ENCODE measurements at places on chromosomes 3 and 15.
A peak's percentile ranks its signal among the peaks of the same experiment; 100 is the strongest.

DNA sequence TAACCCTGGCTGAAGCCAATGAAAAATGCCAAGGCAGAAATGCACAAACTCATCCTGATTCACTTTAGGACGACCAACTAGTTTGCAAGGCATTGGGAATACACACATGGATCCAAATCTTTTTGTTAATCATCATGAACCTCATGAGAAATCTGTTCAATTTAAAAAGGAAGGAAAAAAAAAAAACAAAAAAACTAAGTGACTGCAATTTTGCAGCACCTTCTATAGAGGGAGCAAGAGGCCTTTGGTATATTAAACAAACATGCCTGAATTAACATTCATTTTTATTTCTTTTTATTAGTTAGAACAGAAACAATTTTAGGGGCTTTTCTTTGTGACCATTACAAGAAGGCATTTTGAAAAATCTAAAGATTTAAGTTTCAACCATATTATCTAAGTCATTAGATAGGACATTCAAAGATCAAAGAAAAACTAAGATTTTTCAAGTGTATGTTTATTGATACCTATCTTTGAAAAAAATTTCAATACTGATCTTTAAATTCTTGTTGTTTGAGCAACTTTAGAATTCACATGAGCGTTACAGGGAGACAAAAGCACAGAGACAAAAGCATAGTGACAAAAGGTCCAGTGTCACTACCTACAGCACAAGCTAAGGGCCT is 182.4 kb downstream of the CBLB start:
- no peak for DNase-seq

- no peak for DNase-seq
Observed at GRCh38 chr3:1092061-1092460, 763 bp upstream of the CNTN6 start.

GRCh38 chr3:54433846-54434245 is 311.5 kb downstream of the CACNA2D3 start:
- peak; percentile 69 for DNase-seq

- DNase-seq = no peak
Observed at GRCh38 chr3:118531816-118532215, 502.8 kb downstream of the IGSF11 start.

DNA sequence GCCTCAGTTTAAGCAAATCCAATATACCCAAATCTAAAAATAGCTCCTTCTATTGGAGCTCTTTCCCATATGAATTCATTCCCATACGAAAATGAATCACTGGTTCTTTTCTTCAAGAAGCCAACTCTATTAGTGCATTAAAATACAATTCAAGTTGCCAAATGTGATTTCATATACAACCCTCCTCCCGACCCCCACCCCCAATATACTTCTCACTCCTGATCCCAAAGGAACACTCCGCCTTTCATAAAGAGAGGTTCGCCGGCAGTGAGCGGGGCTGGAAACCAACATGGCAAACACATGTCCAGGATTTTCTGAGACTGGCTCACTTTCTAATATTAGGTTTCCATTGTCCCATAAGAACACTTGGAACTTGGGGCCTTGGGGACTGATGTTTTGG is 48.5 kb downstream of the MAGEF1 start:
- DNase-seq = no peak

- no peak for DNase-seq
Observed at GRCh38 chr3:53525765-53526703, 31.6 kb downstream of the CACNA1D start.

DNA sequence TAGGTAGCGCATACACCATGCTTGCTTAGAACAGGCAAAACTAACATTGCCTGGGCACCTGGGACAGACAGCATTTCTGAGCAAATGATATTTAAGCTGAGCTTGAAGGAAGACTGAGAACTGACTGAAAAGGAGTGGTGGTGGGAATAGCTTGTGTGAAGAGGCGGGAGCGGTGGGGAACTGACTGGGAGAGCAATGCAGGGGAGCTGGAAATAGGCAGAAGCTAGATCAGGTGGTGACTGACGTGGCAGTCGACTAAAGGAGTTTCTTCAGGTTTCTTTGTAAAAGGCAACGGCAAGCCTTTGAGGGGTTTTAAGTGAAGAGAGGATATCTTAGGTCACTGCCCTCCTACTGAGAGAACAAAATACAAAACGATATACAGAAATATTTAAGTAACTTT is 61.8 kb downstream of the NEO1 start:
- no peak for DNase-seq

GRCh38 chr3:103406320-103406850 is 971.6 kb downstream of the ZPLD1 start:
- no peak for DNase-seq

DNA sequence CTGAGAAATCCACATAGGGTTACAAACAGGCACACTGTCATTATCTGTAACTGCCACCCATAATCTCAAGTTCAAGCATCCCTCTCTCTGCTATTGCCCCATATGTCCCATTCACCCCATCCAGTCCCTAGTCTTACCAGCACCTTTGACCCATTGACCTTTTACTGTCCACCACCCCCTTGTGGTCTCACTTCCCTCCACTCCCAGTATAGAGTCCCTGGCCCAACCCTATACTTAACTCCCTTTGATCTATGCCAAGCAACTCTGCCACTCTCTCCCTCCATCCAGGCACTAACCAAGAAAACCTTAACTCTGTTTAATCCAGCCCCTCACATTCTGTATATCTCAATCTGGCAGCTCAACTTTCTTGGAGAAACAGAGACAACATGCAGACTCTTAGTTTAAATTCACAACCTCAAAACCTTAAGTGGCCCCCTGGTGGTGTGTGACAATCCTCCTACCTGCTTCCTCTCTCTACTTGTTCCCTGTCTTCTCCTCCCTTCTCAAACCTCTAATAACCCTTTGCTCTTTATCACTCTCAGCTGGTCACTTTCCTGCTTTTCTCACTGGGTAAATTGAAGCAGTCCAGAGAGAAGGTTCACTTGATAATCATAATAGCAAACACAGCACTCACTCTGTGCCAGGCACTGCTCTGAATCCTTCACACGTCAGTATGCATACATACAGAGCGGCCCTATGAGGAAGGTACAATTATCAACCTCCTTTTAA is 162.7 kb downstream of the STT3B start:
- no peak for DNase-seq

DNA sequence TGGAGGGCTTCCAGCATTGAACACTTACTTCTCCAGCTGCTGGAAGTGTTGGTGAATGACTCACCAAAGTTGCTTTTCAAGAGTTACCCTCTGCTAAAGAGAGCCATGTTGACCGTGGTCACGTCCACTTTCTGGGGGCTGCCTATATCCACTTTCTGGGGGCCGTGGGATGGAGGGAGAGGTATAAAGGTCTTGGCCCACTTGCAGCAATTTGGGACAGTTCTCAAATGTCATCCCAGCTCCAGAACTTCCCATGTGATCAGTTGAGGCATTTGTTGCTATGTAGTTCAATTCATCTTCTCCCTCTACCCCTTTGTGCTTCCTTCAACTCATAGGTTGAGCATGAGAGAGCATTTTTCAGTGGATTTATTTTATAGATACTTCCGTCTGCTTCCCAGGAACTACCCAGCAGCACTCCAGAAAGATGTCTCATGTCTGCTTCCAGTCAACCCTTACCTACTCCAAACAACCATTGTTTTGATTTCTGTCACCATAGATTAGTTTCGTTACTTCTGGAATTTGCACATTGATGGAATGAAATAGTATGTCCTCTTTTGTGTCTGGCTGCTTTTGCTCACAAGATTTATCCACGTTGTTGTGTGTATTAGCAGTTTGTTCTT is 130.6 kb downstream of the TCF12 start:
- no peak for DNase-seq

- no peak for DNase-seq
Observed at GRCh38 chr3:71008350-71008935, 575.1 kb downstream of the FOXP1 start.

DNA sequence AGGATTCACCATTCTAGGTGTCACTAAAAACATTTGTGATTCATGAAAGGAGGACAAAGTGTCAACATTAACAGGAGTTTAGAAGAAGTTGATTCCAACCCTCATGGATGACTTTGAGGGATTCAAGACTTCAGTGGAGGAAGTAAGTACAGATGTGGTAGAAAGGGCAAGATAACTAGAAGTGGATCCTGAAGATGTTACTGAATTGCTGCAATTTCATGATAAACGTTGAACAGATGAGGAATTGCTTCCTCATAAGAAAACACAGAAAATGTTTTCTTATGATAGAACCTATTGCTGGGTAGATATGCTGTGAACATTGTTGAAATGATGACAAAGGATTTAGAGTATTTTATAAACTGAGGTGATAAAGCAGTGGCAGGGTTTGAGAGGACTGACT is 23.5 kb upstream of the ATP2C1 start:
- no peak for DNase-seq

DNA sequence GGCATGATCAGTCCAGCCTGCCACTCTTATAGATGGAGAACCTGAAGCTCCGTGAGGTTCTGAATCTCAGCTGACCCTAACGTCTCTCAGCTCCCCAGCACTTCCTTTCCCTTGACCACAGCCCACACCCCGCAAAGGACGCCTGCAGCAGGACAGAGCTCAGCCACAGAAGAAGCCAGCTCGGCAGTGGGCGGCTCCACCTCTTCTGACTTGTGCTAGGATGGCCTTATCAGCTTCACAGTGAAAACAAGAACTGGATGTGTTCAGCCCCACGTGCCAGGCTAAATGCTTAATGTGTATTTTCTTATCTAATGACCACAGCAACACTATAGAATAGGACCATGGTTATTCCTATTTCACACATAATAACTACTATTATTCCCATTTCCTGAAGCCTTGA is 127.6 kb downstream of the ARNT2 start:
- DNase-seq = no peak

- DNase-seq = no peak
Observed at GRCh38 chr3:66110840-66111239, 72.1 kb upstream of the MAGI1 start.

DNA sequence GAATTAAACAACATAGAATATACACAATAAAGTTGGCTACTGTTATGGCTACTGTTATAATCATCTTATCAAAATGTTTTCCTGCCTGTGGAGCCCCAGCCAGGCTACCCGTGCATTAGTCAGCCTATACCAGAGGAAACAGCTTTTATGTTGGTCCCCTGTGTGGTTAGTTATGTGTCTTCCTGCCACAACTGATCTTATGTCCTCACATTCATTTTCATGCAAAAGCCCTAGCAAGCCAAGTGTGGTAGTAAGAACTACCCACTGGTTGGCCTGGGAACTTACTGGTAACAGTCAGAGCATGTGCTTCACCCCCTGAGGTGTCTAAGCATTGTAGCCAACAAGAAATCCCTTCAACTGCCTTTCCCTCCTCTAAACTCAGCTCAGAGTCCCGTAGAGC is 21.8 kb downstream of the MGLL start:
- no peak for DNase-seq

- DNase-seq = no peak
Observed at GRCh38 chr15:65201918-65202317, 9.4 kb downstream of the CILP start.

DNA sequence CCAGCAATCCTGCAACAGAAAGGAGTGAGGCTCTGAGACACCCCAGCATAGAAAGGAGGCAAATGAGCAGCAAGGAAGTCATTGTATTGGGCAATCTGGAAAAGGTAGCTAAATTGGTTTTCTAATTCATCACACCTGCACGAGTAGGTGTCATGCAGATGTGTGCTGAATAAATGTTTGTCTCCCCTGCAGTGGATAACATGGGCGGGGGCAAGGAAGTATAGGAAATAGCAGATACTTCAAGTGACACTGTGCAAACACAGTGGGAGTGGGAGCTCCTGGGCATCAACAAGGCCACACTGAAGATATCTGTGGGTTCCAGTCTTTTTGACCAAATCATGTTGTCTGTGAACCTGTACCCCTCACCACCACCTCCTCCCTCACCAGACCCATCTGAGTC is 14.4 kb upstream of the HTR3E start:
- no peak for DNase-seq

GRCh38 chr3:114176487-114176886 is 2.4 kb downstream of the DRD3 start:
- no peak for DNase-seq

GRCh38 chr3:21216598-21216997 is 534.4 kb downstream of the ZNF385D start:
- DNase-seq = no peak

DNA sequence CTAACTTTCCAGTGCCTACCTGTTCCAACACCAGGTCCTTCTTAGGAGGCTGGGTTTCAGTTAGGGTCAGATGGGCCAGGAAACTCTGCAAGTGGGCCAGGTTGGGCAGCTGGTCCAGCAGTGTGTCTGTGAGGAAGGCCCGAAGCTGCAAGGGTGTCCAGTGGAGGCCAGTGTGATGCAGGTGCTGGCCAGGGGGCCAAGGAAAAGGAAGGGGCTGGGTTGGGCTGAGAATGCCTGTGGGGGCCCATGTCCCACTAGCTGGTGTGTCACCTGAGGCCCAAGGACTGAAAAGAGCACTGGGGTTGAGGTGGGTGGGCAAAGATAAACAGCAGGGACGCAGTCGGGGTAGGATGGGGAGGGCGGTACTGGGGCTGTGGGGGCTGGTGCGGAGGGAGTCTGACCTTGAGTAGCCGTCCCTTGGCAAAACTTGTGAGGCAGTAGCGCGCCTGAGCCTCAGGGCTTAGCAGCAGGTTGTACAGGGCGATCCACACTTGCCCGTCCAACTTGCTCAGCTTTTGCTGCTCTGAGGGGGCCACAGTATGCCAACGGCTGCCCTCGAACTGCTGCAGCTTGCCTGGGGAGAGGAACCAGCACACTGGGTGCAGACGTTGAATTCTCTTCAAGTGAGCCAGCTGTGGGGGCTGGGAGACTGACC is 1.5 kb upstream of the RASSF1 start:
- no peak for DNase-seq

DNA sequence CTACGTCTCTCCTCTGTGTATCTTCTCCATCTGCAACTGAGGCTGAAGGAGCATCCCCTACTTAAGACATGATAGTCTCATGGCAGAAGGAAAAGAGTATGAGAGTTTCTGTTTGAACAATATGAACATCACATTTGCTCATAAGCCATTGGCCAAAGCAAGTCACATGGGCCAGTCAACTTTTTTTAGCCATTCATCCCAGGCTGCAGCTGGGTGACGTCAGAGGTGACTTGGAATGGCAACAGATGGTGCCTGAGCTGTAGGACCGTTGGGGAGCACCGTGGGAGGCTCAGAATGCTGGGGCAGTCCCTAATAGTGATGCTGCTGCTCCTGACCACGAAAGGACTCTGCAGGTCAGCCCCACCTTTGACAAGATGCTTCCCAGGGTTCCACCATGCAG is 58.7 kb downstream of the CRTC3 start:
- DNase-seq = no peak

GRCh38 chr3:76177610-76178009 is 392.3 kb upstream of the ZNF717 start:
- DNase-seq = no peak

GRCh38 chr3:169666376-169667165 is 3.1 kb upstream of the MECOM start:
- DNase-seq = peak; percentile 51

DNA sequence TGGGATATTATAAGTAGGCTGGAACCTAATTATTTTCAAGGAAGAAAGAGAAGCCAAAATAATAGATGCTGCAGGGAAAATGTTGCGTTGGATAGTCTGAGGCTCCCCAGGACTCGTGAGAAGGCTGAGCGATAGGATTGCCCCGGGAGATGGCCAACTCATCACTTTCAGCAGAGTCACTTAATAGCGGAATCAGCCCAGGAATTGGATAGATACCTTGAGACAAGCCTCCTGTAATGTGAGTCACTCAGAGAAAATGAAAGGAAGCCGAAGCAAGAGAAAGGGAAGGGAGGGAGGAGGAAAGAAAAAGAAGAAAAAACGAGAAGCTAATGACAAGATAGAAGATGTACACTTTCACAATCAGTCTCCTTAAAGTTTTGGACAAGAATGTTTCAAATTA is 94.3 kb downstream of the SQOR start:
- DNase-seq = no peak

- no peak for DNase-seq
Observed at GRCh38 chr3:115523458-115523857, 99.9 kb upstream of the GAP43 start.
